AG10803 (cell line): ENCODE measurements at places on chromosomes 1 and 21.

DNA sequence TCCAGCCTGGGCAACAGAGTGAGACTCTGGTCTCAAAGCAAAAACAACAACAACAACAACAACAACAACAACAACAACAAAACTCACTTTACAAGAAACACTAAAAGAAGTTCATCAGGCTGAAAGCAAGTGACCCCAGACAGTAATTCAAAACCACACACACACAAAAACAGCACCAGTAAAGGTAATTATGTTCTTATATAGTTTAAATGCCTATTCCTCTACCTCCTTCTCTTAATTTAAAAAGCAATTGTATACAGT is 1.7 kb downstream of the C1orf174 start:
- DNase-seq = no peak

GRCh38 chr1:155184835-155185782 is 11.5 kb downstream of the TRIM46 start:
- DNase-seq = no peak

GRCh38 chr1:50157306-50157941 is 48.7 kb downstream of the ELAVL4 start:
- DNase-seq = no peak

- no peak for DNase-seq
Measured at GRCh38 chr1:184427722-184428121, 40.9 kb downstream of the C1orf21 start.

- no peak for DNase-seq
Measured at GRCh38 chr1:44714532-44714931, 16.4 kb downstream of the RNU5D-1 start.

- DNase-seq = peak; percentile 52
Measured at GRCh38 chr1:11730429-11730891, 5.5 kb upstream of the AGTRAP start.

- no peak for DNase-seq
Measured at GRCh38 chr1:240491796-240492195, 120.2 kb downstream of the GREM2 start.

- no peak for DNase-seq
Measured at GRCh38 chr1:68490046-68490651, 6.7 kb downstream of the DEPDC1 start.

DNA sequence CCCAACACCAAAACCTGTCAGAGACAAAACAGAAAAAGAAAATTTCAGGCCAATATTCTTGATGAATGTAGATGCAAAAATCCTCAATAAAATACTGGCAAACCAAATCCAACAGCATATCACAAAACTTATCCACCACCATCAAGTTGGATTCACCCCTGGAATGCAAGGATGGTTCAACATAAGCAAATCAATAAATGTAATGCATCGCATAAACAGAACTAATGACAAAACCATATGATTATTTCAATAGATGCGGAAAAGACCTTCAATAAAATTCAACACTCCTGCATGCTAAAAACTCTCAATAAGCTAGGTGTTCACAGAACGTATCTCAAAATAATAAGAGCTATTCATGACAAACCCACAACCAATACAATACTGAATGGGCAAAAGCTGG is 3.8 kb upstream of the OR2L5 start:
- no peak for DNase-seq

GRCh38 chr1:44854970-44855369 is 11.9 kb upstream of the PTCH2 start:
- no peak for DNase-seq

GRCh38 chr1:33709174-33709782 is 154.6 kb upstream of the HMGB4 start:
- no peak for DNase-seq

GRCh38 chr21:34885626-34886239 is 163.4 kb downstream of the RUNX1 start:
- DNase-seq = no peak

GRCh38 chr1:41639332-41639936 is 155.0 kb upstream of the EDN2 start:
- peak; percentile 77 for DNase-seq

DNA sequence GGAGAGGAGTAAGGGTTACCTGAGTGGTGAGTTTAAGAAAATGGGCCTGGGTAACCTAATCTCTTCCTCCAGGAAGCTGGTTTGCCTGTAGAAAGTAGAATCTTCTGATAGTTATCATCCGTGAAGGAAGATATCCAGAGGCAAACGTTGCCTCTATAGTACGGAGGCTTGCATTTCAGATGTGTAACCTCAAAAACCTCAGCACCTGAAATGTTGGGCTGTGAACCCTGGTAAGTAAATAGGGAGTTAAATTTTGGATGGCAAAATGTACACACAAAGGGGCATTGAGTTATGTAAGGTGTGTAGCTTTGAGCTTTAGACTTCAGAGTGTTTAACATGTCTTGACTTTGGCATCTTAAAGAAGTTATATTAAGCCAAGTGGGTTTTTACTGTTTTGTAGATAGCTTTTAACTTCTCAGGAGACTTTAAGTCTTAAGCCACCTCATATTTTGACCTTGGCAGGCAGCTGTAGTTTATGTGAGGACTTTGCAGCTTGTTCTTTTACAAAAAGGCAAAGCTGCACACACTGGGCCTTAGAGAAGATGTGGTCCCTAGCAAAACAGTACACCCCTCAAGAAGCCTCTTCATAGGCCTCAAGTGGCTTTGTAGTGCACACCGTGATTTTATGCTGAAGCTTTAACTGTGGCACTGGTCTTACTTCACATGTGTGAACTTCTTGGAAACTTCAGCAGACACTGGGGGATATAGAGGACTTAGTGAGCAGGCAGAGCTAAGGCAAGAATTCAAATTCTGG is 83.4 kb downstream of the SNRPE start:
- no peak for DNase-seq

DNA sequence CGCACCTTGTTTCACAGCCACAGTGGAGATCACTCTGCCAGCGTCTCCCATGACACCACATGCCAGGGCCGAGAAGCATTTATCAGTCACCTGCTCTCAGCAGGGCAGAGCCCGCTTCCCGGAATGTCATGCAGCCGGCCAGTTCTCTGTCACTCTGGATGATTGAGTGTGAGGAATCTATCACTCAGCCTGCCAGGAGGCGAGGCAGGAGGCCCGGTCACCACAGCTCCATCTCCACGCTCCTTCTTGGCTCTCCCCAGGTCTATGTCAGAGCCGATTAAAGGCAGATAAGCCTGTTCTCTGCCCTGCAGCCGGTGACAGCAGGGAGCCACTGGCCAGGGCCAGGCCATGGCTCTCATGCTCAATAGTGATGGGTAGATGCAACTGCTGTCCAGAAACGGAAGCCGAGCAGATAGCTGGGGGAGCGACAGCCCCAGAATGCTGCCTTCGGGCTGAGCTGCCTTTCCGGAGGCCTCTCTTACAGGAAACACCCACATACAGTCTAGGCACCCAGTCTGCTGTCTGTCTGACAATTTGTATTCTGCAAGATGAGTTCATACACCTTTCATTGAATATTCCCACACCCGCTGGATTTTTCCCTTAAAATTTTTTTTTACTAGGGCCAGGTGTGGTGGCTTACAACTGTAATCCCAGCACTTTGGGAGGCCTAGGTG is 64.1 kb downstream of the ACTL8 start:
- DNase-seq = no peak

GRCh38 chr1:223411309-223411708 is 18.1 kb downstream of the CCDC185 start:
- DNase-seq = peak; percentile 85

DNA sequence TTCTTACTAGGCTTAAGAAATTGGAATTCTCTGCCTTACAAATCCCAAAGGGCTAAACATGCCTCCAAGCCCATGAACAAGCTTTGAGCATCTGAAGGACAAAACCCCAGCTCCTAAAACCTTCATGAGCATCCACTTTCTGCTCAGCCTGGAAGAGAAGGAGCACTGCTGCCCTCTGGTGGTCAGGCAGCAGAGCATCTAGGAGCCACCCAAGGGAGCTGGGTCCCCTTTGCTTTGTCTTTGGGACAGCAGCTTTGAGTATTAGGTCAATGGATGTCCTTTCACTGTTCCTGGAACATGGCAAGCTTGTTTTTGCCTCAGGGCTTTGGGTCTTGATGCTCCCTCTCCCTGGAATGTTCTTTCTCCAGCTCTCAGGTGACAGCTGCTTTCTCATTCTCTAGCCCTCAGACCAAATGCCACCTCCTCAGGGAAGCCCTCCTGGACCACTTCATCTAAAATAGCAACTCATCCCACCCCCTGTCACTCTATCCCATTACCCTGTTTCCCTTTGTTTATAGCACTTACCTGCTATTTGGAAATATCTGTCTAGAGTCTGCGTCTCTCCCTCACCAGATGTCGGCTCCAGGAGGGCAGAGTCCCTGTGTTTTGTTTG is 25.7 kb downstream of the RAB7B start:
- DNase-seq = peak; percentile 88

DNA sequence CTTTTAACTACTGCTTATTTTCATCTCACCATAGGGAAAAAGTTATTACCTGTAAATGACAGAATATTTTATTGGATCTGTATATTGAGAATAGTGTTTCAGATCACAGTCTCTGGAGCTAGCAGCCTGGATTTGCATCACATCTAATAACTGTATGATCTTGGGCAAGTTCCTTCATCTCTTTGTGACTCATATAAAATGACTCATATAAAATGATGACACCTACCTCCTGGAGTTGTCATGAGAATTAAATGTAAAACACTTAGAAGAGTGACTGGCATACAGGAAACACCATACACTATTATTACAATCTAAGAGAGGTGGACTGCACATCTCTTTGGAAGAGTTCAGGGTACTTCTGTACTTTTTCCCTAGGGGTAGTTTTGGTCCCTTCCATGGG is 421.3 kb downstream of the NEGR1 start:
- peak; percentile 69 for DNase-seq

DNA sequence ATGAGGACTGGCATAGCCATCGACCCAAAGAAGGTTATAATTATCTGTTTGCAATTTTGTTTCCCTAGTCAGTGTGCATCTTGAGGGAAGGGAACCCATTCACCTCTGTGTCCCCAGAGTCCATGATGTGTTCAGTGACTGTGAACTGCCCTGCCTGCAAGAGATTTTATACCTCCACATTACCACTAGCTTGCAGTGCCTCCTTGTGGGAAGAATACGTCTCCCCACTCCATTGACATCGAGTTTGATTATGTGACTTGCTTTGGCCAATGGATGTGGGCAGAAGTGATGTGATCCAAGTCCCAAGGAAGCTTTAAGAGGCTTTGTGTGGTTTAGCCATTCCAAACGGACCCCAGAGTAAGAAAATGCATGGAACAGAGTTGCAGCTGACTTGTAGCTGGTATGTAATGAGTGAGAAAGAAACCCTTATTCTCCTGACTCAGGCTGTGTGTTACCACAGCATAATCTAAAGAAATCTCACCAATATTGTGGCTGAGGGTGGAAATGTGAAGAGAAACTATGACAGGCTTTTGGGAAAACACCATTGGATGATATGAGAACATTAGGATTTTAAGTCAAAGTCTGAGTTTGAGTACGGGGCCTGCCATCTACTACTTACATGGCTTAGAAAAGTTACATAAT is 47.8 kb upstream of the NRDC start:
- DNase-seq = peak; percentile 69

- DNase-seq = peak; percentile 85
Measured at GRCh38 chr1:203038217-203038741, 12.0 kb downstream of the PPFIA4 start.

DNA sequence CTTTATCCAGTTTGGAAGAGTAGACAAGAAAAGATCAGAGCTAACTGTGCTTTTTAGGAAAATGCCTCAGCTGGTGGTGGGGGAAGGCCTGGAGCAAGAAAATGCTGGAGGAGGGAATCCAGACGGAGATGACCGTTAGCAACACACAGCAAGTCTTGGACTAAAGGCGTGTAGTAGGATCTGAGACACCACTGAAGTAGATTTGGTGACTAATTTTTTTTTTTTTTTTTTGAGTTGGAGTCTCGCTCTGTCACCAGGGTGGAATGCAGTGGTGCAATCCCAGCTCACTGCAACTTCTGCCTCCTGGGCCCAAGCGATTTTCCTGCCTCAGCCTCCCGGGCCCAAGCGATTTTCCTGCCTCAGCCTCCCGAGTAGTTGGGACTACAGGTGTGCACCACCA is 41.2 kb downstream of the LPAR3 start:
- peak; percentile 93 for DNase-seq

GRCh38 chr1:242240077-242240476 is 241.2 kb upstream of the MAP1LC3C start:
- DNase-seq = no peak
